Renal cortex interstitium (tissue), 15 donors: ENCODE measurements at places on chromosomes 5 and 9. TPM values are rescaled to one million over a fixed set of nuclear protein-coding genes. Genes with fewer than 3 reads are reported as not detected.
A peak's percentile ranks its signal among the peaks of the same experiment; 100 is the strongest.

TSSK1B gene
- not detected for polyA plus RNA-seq

NACC2 gene
- polyA plus RNA-seq: 9.4 TPM

CD72 gene
- polyA plus RNA-seq: 2.4 TPM

TRIM7 gene
- polyA plus RNA-seq: 0.42 TPM

MIER3 gene
- polyA plus RNA-seq: 32.1 TPM

ELAVL2 gene
- polyA plus RNA-seq: 3.2 TPM

DOK3 gene
- polyA plus RNA-seq: 5.8 TPM

TMEFF1 gene
- 7.4 TPM for polyA plus RNA-seq

DNA sequence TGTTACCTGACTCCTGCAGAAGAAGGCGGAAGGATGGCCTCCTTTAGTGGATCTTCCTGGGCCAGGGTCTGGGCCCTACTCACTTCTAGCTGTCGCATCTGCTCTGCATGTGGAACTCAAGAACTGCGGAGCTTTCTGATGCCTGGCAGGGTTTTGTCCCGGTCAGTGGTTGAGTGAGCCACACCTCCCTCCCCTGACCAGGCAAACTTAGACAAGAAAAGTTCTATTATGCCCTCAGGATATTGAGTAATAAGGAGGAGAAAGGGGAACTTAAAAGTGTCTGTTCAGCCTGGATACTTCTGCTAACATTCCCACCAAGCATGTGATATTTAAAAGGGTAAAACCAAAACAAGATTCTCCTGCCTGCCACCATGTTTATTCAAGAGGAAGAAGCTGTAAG, at the start of gene FYB1:
FYB1 (minus strand) TSS at position 127 of the 400 bp plus-strand sequence. CDS start 16,603 bp downstream, outside the sequence.
- peak; percentile 9 for DNase-seq

GRCh38 chr9:80078826-80079225, 507.1 kb downstream of the TLE4 start:
- no peak for DNase-seq

DNA sequence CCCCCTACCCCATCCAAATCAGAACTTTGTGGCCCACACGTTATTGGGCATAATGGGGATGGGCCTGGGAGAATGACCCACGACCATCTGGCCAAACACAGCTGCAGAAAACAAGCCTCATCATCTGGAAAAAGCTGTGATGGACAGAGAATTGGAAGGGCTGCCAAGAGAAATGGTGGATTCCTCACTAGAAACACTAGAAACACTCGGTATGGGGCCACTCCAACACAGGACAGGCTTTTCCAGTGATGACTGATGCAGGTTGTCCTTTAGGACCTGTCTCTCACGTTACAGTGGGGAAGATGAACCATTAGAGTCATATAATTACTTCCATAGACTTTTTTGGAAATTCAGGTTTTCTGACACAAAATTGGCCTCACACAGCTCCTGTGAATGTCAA, 172.4 kb upstream of the TARS1 start:
- DNase-seq: no peak

DNA sequence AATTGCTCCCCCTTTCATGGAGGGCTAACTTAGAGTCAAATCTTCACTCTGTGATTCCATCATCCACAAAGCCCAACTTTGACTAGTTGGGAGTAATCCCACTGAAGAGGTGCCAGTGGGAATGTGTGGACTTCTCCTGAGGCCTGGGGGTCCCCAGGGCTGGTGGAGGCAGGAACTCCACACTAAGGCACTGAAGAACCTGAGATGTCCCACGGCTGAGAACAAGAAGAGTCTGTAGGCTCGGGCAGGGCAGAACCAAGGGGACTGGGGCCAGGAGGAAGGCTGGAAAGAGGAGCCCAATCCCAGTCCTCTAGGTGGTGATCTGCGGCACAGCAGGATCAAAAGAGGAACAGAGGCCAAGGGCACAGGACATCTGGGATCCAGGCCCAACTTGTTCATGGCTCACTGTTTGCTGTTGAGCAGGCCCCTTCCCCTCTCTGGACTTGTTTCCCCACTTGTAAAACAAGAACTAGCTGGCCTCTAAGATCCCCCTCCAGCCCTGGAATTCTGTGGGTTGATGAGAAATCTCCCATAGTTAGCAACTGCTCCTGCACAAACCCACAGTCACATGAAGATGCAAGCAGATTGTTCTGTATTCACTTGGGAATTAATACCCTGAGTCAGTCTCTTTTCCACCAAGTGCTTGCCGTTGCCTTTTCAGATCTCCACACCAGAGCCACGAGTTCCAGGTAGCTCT, 32.7 kb upstream of the ALDH1B1 start:
- DNase-seq: no peak

GRCh38 chr5:54659700-54660131, 142.2 kb downstream of the SNX18 start:
- no peak for DNase-seq

- no peak for DNase-seq
Measured at GRCh38 chr5:97915106-97915505, 732.1 kb upstream of the RIOK2 start.

DNA sequence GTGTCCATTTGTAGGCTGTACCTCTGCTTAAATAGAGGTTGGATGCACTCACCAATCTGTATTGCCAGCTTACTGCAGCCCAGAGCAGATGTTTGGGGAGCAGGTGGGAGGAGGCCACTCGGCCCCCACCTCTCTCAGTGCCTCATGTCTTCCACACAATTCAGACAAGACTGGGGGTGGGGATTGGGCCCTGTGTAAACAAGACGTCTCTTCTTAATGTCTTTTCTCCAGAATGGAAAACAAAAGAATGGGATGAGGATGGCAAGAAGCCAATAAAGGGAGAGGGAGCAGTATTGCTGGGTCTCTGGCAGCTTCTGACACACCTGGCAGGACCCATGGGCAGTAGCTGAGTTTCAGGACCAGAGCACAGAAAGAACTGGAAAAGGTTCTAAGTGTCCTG, 64.9 kb downstream of the SIL1 start:
- DNase-seq: no peak

DNA sequence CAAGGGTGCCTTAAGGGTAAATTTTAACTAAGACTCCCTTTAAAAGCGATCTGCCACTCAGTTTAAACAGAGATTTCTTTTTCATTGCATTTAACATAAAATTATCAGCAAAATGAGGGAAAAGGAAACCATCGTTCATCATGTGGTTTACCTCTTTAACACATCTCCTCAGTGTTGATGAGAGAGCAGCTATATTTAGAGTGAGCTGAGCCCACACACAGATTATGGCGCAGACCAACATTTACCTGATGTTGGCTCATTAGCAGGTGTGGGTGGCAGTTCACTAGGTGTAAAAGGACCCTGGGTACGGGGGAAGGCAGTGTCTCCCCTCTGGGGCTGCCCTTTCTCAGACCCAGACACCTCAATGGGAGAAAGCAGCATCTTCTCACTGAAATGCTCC, 149.8 kb downstream of the ENTREP1 start:
- no peak for DNase-seq

GRCh38 chr5:172636279-172637050, 4.6 kb upstream of the NEURL1B start:
- no peak for DNase-seq

DNA sequence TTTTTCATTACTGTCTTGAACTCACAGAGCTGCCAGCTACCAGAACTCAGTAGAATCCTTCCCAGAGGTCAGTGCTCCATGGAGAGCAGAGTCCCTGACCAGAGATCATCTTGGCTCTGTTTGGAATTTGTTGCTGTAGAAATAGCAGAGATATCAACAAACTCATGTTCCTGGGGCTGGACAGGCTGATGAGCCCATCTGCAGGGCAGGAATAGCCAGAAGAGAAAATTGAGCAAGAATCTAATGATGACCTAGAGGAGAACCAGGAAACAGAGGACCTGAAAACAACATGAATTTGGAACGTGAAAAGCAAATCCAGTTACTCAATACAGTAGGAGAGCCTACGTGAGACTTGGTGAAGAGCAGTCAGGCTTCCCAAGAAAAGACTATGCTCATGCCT, 437.8 kb downstream of the PLK2 start:
- no peak for DNase-seq

DNA sequence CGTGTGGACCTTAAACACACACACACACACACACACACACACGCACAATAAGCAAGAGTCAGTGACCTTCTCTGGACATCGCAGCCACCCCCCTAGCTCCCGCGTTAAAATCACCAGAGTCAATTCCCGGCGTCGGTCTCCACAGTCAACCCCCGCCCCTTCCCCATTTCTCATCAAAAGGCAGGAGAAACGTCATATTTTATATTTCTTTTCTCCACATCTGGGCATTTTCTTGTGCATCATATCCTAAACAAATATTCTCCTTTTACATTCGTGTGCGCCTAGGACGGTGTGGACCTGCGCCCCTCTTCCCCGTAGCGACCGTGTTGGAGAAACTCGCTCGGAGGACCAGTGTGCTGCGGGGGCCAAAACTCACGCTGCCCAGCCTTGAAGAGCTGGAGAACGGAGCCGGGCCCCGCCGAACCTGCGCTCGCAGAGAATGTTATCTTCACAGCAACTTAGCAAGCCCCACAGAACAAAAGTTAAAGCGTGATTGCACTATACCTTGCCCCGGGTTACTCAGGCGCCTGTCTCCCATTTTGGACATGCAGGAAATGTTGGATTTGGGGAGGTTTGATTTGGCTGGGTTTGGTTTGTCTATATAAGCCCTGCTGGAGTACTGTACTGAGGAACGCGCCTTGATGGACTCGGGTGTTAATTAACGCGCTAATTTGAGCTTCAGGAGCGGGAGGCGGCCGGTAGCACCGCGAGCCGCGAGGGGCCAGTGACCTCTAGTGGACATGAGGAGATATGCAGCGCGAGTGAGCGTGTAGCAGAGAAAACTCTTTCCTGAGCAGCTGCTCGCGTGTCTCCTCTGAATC, 192.4 kb downstream of the MEF2C start:
- no peak for DNase-seq

DNA sequence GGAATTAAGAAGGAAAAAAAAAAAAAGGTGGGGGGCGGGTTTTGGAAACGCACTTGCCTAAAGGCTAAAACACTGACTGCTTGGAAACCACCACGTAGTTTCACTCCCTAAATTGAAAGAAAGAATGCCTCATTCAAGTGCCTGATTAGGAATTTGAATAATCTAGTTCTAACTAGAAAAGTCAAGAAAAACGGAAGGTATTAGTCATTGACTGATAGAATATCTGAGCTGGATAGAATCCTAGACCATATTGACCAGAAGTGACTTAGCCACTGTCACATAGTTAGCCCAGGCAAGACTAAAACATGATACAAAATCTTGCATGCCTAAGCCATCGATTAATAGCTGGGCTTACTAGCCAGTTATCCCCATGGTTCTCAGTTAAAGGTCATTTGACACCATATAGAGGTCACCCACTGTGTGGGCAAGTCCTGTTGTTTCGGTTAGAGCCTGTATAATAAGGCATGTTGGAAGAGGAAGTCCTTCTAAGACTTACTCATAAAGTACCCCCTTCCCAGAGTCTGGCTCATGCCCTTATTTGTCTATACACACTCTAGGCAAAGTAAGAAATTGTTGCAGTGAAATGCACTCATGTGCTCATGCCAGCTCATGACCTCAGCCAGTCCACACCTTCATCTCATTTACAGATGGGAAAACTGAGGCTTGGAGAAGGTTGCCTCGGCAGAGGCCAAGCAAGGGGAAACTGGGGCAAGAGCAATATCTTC, 40.2 kb downstream of the SH3RF2 start:
- DNase-seq: no peak

DNA sequence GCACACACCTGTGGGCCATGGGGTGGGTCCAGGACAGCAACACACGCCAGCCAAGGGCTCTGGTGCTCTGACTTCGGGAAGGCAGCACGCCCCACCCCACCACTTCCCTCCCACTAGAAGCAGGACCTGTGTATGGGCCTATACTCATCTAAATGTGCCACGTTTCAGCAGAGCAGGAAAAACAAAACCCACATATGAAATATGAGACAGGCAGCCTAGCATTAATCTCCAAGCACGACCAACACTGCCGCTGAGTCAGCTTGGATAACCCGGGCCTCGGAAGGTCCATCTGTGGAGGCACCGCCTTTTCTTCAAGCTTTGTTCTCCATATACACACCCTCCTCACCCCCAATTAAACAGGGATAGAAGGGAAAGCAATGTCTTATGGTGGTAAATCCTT, 203.1 kb downstream of the ROR2 start:
- DNase-seq: no peak

- DNase-seq: no peak
Measured at GRCh38 chr5:42631241-42631640, 125.4 kb upstream of the CCDC152 start.

- DNase-seq: no peak
Measured at GRCh38 chr5:41770799-41771198, 99.4 kb downstream of the OXCT1 start.

- no peak for DNase-seq
Measured at GRCh38 chr5:58060996-58061395, 398.9 kb downstream of the PLK2 start.

DNA sequence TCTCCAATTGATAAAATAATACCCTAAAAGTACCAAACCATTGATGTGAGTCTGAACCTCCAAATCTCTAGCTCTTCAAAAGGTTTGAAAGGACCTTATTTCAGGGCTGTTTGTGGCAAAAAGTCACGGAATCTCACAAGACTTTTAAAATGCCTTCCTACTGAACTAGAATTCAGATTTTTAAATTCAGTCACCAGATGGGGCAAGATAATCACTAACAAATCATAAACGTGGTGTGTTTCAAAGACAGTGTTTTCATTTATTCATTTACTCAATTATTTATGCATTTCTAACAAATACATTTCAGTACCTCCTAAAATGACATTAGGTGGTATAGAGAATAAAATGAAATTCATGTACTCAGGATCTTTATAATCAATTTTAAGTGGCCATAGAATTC, 68.2 kb upstream of the SMC2 start:
- no peak for DNase-seq

- DNase-seq: no peak
Measured at GRCh38 chr9:135349212-135350002, 130.2 kb upstream of the PPP1R26 start.

DNA sequence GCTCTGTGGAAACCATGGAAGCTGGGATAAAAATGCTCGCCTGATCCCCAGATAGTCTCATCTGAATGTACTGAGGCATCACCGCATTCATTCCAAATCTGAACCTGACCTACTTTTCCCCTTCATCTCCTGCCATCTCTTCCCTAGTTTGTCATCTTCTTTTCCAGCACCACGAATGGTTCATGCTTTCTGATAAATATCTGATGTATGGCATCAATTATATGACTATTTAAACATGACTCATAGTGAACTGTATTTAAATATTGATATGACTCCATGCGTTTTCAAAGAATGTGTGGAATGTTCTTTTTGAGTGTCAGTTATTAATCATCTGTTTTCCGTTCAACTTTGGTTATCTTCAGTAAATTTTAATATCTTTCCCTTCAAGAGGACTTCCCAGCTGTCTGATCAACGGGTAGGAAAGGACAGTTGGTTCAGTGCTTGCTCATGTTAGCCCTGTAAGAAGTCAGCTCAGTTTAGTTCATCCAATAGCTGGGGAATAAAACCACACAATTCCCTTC, 21.1 kb downstream of the BASP1 start:
- DNase-seq: no peak
